ENCODE measurements at places on chromosomes 2 and 18. TPM values are rescaled to one million over a fixed set of nuclear protein-coding genes. Genes with fewer than 3 reads are reported as not detected.

DNA sequence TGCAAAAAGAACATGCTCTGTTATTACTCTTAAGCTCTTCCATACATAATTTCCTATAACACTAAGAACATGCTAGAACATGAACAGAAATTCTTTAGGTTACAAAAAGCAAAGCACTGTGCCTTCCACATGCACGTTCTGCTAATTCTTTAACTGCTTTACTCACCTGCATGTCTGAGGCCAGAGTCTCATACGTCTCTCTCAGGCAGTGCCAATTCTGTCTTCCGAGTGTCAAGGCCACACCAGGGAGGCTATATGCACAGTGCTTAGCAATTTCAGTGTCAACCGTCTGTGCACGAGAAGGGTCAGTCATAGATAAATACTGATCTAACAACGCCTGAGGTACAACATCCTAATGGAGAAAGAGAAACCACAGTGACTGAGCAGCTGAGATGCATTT, 55.1 kb downstream of the PPP4R1 start:
- no peak for DNase-seq

GRCh38 chr2:117850015-117850414, 35.5 kb downstream of the DDX18 start:
- DNase-seq = no peak

DNA sequence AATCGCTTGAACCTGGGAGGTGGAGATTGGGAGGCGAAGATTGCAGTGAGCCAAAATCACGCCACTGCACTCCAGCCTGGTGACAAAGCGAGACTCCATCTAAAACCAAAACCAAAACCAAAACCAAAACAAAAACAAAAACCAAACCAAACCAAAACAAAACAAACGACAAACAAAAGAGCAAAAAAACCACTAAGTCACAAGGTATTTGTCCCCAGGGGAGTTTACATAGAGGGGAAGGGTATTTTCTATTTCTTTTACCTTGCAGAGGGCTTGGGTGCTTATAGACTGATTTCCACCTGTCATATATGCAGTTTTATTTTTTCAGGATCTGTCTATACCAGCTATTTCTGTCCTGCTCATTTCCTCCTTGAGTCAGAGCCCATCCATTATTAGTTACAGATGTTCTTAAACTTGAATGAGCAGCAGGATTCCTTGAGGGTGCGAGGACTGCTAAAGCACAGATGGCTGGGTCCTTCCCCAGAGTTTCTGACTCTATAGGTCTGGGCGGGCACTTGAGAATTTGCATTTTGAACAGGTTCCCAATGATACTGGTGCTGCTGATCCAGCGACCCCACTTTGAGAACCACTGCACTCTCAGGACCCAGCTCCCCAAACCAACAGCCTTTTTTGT, 102.2 kb upstream of the UXS1 start:
- DNase-seq = no peak

GRCh38 chr2:194271293-194271961, 1385.6 kb upstream of the SLC39A10 start:
- DNase-seq = no peak

DNA sequence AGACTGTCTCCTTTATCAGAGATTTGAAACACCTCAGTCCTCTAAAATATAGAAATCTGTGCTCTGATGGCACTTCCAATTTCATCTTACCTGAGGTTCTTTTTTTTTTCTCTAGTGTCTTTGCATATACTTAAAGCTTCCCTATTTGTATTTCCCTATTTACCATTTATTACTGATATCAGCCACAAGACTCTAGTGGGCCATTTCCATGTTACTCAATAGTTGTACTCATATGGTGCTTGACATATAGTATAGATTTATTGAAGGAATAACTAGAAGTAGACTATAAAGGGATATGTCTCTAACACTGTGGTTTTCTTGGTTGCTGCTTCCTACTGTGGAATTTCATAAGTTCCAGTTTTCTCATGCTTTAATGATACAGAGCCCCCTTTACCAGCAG, 3.0 kb downstream of the RBM45 start:
- DNase-seq = no peak

- DNase-seq = no peak
Measured at GRCh38 chr2:64591188-64591587, 62.5 kb downstream of the SERTAD2 start.

The NEU2 gene
- not detected for polyA plus RNA-seq

The LIMS2 gene
- 19.1 TPM for polyA plus RNA-seq

DNA sequence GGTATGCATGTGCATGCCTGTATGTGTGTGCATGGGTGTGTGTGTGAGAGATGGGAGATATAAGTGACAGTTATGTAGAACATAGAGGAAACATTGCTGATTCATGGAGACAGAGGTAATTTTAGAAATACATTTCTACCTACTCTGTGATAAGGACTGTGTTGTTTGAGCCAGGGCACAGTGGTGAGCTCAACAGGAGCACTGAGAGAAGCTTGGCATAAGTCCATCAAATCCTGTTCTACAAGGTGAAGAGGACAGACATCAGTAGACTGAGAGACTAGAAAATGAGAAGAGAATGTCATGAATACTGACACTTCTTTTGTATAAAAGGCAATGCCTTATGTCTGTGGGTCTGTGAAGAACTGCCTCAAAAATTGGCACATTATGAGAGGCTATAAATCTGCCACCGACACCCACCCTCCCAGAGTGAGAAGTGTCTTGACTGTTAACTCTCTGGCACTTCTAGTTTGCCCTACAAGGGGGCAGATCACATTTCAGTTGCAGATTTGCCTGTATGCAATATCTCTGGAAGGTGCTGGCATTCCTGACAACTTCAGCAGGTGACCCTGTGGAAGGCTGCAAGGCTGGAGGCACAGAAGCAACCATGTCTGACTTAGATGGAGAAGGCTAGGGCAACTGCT, 962.3 kb upstream of the NRXN1 start:
- DNase-seq = no peak

DNA sequence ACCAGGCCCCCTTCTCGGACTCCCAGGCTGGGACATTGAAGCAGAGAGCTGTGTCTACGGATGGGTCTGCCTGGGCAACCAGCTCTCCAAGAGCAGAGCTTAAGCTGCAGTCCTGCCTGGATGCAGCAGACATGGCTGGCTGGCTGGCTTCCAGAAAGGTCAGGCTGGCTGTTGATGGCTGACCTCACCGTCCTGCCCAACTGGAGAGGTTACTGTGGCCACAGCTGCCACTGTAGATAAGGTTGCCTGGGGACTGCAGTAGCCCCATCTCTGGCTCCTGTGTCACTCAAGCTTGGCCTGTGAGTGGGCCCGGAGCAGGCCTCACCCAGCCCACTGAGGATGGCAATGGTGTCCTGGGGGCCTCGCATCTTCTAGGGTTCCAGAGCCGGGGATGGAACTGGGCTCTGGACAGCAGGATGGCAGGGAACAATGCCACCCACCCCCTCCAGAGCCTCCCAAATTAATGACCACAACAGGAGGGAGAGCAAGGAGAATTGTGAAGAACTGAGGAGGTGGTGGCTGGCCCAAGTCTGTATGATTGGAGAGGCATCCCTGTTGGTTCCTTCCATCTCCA, 37.0 kb upstream of the FOSL2 start:
- DNase-seq = no peak

The SLC66A3 gene
- 25.4 TPM for polyA plus RNA-seq

- DNase-seq = no peak
Measured at GRCh38 chr2:147688242-147688641, 156.6 kb upstream of the ACVR2A start.

The TEX44 gene
- not detected for polyA plus RNA-seq

GRCh38 chr18:28455971-28456370, 279.0 kb upstream of the CDH2 start:
- DNase-seq = no peak

- DNase-seq = no peak
Measured at GRCh38 chr18:67425672-67426071, 90.8 kb downstream of the DSEL start.

All from right lung (tissue), 10 donors.